ENCODE measurements at places on chromosomes 12 and 14.

DNA sequence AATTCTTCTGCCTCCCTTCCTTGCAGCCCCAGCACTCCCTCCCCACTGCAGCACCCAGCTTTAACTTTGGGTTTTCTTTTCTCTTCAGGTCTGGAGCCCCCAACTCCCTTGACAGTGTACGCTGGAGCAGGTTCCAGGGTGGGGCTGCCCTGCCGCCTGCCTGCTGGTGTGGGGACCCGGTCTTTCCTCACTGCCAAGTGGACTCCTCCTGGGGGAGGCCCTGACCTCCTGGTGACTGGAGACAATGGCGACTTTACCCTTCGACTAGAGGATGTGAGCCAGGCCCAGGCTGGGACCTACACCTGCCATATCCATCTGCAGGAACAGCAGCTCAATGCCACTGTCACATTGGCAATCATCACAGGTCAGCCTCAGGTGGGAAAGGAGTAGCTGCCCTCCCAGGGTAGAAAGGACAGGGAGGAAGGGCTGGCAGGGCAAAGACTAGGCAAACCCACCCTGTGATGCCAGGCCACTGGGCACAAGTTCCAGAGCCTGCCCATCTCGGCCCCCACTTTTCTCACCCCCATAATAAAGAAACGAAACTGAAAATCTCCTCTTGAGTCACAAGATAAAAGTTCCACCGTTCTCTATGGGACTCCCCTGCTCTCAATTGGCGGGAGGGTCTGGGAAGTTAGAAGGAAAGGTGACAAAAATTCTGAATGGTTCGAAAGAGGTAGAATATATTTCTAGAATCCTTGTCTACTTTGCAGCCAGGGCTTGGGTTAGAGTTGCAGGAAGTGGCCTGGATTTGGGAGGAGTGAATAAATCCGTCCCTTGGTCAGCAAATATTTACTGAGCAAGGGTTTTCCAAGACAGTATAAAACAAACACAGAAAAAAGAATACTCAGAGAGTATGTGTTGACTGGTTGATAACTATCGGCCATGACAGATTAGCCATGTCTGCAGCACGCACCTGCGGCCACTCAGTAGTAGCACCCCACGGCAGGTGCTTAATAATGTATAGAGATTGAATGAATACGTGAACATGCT lies 3.2 kb downstream of the LAG3 start:
- H3K27me3 ChIP-seq = no peaks in the 10 kb centered on the region
- H3K36me3 ChIP-seq = no peaks in the 10 kb centered on the region
- DNase-seq = no peak
- H3K4me1 ChIP-seq = peaks cover 18% of the 10 kb centered on the region

GRCh38 chr14:91129261-91129660 lies 15.4 kb downstream of the DGLUCY start:
- no peak overlapping the region for H3K27ac ChIP-seq
- peaks cover 3% of the 10 kb centered on the region for H3K36me3 ChIP-seq
- H3K4me1 ChIP-seq = no peaks in the 10 kb centered on the region
- no peaks in the 10 kb centered on the region for H3K27me3 ChIP-seq

- H3K27me3 ChIP-seq = no peaks in the 10 kb centered on the region
- H3K27ac ChIP-seq = no peak overlapping the region
- no peaks in the 10 kb centered on the region for H3K4me1 ChIP-seq
- no peak overlapping the region for H3K4me3 ChIP-seq
Observed at GRCh38 chr14:105878125-105878524, 351.7 kb downstream of the TMEM121 start.

GRCh38 chr12:52193532-52193931 lies 1.7 kb upstream of the KRT80 start:
- peaks cover 8% of the 10 kb centered on the region for H3K4me1 ChIP-seq
- H3K36me3 ChIP-seq = no peaks in the 10 kb centered on the region
- no peak overlapping the region for H3K4me3 ChIP-seq

- no peak overlapping the region for H3K27ac ChIP-seq
- H3K4me1 ChIP-seq = no peaks in the 10 kb centered on the region
- peaks cover 1% of the 10 kb centered on the region for H3K27me3 ChIP-seq
- H3K36me3 ChIP-seq = peaks cover 10% of the 10 kb centered on the region
Observed at GRCh38 chr14:39050389-39050788, 52.6 kb downstream of the SEC23A start.

DNA sequence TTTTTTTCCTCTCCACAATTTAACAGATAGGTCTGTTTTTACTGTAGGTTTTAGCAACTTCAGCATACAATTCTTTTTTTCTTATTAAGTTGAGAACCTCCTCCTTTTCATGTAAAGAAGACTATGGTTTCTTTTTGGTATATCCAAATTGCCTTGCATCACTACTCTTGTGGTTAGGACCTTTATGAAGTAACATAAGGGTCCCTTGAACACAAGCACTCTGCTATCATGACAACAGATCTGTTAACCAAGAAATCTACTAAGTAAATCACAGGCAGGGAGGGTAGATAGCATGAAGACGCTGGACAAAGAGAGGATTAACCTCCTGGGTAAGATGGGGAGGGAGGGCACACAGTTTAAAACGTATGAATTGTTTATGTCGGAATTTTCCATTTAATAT lies 380.6 kb downstream of the CCDC91 start:
- no peak overlapping the region for H3K4me3 ChIP-seq
- no peak overlapping the region for H3K27ac ChIP-seq
- no peaks in the 10 kb centered on the region for H3K4me1 ChIP-seq
- H3K36me3 ChIP-seq = no peaks in the 10 kb centered on the region
- no peaks in the 10 kb centered on the region for H3K27me3 ChIP-seq

DNA sequence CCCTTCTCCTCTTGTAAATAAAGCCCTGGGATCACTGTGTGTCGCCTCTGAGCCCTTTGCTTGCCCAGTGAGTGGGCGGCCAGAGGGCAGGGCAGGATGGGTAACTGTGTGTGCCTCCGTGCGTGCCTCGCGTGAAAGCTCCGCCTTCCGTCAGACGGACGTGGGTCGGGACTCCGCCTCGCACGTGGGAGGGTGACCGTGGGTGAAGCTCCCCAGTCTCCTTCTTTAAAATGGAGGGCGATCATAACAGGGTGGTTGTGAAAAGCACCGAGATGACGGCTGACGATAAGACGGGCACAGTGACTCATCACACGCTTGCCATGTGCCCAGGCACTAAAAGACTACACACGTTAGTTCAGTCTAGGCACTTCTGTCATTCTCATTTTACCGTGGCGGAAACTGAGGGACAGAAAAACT lies 9.2 kb downstream of the PHB2 start:
- peak overlapping the region; percentile 51 for H3K27ac ChIP-seq
- DNase-seq = no peak
- no peaks in the 10 kb centered on the region for H3K27me3 ChIP-seq
- peaks cover 9% of the 10 kb centered on the region for H3K36me3 ChIP-seq
- no peak overlapping the region for H3K4me3 ChIP-seq

- H3K36me3 ChIP-seq = no peaks in the 10 kb centered on the region
- no peak overlapping the region for H3K27ac ChIP-seq
- no peak for DNase-seq
- no peaks in the 10 kb centered on the region for H3K4me1 ChIP-seq
- no peaks in the 10 kb centered on the region for H3K27me3 ChIP-seq
Observed at GRCh38 chr14:55976219-55976618, 142.0 kb upstream of the PELI2 start.

- DNase-seq = no peak
- H3K36me3 ChIP-seq = no peaks in the 10 kb centered on the region
- H3K27me3 ChIP-seq = no peaks in the 10 kb centered on the region
- H3K4me1 ChIP-seq = no peaks in the 10 kb centered on the region
- no peak overlapping the region for H3K4me3 ChIP-seq
- no peak overlapping the region for H3K27ac ChIP-seq
Observed at GRCh38 chr14:30108975-30109700, 181.5 kb upstream of the PRKD1 start.

DNA sequence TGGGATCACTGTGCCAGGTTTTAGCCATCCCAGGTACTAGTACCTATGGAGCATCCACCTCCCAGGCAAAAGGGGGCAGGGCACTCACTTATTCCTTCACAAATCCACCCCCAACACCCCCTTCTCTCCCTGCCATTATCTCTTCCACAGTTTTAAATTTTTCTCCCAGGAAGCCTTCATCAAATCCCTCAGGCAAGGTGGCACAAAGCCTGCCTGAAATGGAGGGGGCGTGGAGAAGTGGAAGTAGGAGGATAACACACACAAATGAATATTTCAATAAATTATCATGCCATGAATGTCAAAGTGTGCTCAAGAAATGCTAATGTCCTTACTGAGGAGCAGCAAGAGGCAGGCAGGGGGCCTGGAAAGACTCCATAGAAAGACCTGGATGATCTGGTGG lies 4.7 kb upstream of the CHST11 start:
- peaks cover 9% of the 10 kb centered on the region for H3K27me3 ChIP-seq
- peaks cover 2% of the 10 kb centered on the region for H3K4me1 ChIP-seq
- H3K4me3 ChIP-seq = no peak overlapping the region
- no peak for DNase-seq
- no peak overlapping the region for H3K27ac ChIP-seq

DNA sequence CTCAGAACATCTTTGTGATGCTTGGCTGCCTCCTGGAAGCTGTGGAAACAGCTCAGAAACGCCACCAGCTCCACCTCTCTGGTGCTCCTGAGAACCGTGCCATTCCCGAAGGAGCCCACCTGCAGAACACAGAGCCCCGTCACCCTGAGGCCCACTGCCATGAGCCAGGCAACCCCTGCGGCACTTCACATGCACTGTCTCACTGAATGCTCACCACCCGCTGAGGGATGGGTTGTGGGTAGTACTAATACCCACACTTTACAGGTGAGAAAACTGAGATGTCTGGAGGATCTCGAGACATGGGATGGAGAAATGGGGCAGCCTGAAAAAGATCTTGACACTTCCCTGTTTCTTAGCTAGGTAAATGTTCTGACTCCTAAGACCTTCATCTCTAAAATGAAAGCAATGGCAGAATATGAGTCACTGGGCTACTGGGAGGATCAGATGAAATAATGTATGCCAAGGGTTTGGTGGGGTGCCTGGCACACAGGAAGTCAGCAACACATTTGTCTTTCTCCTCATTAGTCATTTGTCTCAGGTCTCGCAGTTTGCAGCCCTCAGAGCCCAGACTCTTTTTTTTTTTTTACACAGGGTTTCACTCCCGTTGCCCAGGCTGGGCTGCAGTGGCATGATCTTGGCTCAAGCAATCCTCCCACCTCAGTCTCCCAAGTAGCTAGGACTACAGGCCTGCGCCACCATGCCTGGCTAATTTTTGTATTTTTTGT lies 5.3 kb downstream of the OASL start:
- no peak for DNase-seq
- no peak overlapping the region for H3K4me3 ChIP-seq
- no peak overlapping the region for H3K27ac ChIP-seq
- H3K36me3 ChIP-seq = no peaks in the 10 kb centered on the region
- no peaks in the 10 kb centered on the region for H3K27me3 ChIP-seq

Data from H1 (cell line).